ENCODE measurements at places on chromosomes 13 and 19.
A peak's percentile ranks its signal among the peaks of the same experiment; 100 is the strongest.

- no peak for DNase-seq
These were observed 10.2 kb downstream of the TNFAIP8L1 start for GRCh38 chr19:4649392-4650047.

DNA sequence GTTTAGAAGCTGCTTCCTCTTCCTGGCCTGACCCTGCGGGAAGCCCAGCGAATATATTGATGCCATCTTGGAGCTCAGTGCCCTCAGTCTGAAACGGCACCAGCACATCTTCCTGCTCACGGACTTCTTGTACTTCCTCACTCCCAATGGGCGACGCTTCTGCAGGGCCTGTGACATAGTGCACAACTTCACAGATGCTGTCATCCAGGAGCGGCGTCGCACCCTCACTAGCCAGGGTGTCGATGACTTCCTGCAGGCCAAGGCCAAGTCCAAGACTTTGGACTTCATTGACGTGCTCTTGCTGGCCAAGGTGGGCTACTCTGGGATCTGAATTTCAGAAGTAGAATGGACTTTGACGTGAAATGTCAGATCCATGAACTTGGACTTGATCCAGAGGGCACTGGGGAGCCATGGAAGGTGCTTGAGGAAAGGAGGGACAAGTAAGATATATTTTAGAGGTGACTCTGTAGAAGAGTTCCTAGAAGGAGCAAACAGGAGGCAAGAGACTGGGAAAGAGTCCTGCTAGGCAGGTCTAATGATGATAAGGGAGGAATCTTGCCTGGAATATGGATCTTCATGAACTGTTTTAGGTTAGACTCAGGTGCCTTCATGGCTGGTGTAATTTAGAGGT lies 38.4 kb upstream of the CYP4F8 start:
- no peak for DNase-seq

DNA sequence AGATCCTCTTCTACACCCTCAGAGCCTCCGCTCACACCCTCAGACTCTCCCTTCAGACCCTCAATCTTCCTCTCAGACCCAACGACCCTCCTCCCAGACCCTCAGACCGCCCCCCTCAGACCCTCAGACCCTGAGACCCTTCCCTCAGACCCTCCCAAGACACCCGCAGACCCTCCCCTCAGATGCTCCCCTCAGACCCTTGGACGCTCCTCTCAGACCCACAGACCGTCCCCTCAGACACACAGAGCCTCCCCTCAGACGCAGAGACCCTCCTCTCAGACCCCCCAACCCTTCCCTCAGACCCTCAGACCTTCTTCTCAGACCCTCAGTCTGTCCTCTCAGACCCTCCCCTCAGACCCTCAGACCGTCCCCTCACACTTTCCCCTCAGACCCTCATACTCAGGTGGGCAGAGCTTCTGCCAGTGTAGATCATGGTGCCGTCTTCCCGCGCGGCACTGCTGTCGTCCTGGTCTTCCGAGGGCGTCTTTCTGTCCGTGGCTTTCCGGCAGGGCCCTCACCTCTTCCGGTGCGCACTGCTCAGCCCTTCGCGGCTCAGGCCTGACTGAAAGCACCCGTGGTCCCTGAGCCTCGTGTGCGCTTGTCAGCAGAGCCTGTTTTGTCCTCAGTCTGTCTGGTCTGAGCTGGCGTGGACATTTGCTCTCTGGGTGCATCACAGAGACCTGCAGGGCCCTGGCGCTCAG lies 18.9 kb upstream of the TFDP1 start:
- DNase-seq: no peak

DNA sequence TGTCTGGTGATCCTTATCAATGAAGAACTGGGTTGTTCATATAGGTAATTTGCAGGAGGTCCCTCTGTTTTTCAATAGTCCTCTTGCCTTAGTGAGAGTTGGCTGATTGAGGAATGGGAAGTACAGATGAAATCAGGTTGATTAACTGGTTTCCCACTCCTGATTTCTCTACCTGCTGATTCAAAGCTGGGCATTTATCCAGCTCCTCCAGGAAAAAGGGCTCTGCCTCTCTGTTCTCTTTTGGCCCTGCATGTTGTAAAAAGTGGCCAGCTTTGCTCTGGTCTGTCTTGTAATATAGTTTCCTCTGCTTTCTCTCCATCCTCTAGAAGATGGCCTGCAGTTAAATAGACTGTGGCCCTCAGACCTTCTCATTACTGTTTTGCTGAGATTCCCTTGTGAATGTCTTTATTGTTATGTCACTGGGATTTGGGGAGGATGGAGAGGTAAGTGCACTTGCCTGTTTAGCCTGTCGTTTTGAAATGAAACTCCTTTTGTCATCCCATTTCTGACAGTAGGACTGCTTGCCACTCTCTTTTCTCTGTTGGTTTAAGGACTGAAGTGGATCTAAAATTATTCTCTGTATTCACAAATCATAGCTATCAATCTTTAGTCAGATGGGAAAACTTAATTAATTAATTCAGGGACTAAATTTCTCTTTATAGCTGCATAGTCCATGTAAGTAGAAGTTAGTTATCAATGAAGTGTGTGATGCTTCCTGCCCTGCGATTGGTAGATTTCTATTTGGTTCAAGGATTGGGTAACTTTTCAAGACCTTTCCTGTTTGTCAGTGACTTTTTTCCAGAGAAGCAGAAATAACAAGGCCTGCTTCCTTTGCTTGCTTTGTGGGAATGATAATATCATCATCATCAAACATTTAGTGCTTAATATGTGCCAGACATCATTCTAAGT lies 28.5 kb downstream of the GARRE1 start:
- DNase-seq: no peak

DNA sequence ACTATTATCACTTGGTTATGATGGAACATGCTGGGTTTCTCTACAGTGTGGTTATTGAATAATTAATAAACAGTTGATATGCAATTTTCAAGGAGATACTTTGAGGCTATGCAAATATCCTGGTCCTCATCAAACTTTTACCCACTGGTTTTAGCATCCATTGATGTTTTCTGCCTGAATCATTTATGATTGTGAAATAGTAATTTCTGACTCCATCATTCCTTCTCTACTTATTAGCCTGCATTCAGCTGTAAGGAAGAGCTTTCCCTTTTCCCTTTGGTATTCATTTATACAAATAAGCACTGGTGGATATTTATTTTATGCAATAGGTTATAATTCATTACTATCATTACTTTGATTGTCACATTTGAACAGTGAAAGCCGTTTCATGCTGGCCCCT lies 13.9 kb upstream of the DNAJC15 start:
- no peak for DNase-seq

GRCh38 chr19:14544977-14545715 lies 15.8 kb downstream of the TECR start:
- no peak for DNase-seq

GRCh38 chr13:40653527-40654318 lies 12.7 kb downstream of the FOXO1 start:
- no peak for DNase-seq

- DNase-seq: no peak
These were observed 10.2 kb downstream of the TSC22D1 start for GRCh38 chr13:44565881-44566280.

DNA sequence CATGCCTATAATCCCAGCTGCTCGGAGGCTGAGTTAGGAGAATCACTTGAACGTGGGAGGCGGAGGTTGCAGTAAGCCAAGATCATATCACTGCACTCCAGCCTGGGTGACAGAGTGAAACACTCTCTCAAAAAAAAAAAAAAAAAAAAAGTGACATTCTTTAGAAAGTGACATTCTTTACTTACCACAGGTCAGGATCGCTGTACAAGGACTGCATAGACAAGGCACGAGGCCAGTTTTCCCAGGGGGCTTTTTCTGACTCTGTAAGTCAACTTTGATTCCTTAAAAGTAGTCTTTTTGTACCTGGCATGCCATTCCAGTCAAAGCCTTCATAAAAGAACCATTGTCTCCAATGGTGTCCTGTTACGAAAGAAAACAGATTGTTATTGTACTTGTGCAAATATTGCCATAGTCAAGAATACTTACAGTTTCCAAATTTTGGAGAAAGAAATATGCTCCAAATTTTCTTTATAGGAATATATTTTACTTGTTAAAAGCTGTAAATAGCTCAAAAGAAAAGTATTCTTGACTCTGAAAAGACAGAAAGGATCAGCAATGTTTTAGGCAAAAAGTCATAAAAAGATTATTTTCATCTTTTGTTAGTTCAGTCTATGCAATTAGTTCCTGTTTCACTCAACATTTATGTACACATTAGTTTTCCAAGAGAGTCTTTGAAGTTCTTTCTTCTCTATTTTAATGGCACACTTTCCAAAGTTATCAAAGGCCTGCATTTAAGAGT lies 39.3 kb downstream of the CEACAM1 start:
- DNase-seq: no peak

GRCh38 chr13:50073340-50073739 lies 58.1 kb downstream of the KCNRG start:
- no peak for DNase-seq

- no peak for DNase-seq
These were observed 1.6 kb downstream of the KIR3DL1 start for GRCh38 chr19:54817670-54818536.

DNA sequence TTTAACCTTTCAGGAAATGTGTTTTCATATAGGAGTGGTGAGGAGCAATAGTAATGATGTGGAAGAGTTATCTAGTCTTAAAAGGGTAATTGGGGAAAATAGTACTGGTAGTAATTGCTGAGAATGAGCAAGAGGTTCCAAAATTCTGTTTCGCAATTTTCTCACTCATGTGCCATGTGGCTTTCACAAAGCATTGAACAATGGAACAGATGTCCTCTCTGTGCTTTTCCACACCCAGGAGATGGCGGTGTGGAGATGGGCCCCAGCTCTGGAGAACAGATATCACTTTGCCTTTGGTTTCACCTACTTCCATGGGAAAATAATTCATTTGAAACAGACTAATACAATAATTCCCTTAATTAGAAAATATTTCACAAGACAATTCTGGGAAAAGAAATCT lies 170.0 kb upstream of the SLC10A2 start:
- DNase-seq: no peak

GRCh38 chr19:42324655-42325307 lies 654 bp upstream of the MEGF8 start:
- no peak for DNase-seq

- DNase-seq: no peak
These were observed 3.0 kb downstream of the ABCA7 start for GRCh38 chr19:1042689-1043511.

DNA sequence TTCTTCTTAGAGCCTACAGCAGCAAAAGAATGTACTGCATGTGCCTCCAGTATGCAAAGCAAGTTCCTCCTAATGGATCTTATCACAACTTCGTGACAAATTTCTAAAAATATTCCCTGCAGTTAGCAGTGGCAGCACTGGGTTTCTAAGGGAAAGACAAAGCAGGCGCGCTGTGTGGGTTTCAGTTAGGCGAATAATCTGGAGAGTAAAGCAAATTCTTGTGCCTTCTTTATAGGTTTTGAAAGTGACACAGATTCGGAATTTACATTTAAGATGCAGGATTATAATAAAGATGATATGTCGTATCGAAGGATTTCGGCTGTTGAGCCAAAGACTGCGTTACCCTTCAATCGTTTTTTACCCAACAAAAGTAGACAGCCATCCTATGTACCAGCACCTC lies 167.9 kb downstream of the LMO7 start:
- DNase-seq: no peak

DNA sequence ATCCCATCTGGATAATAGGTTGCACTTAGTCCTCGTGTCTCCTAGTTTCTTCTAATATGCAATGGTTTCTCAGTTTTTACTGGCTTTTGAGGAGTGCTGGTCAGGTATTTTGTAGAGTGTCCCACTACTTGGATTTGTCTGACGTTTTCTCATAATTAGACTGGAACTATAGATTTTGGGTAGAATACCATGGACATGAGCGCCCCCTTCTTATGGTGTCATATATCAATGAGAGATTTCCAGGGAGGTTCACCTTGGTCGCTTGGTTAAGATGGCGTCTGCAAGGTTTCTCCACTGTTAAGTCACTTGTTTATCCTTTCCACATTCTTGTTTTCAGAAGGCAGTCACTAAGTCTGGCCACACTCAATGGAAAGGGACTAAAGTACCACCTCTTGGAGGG lies 6.7 kb downstream of the SOHLH2 start:
- DNase-seq: no peak

DNA sequence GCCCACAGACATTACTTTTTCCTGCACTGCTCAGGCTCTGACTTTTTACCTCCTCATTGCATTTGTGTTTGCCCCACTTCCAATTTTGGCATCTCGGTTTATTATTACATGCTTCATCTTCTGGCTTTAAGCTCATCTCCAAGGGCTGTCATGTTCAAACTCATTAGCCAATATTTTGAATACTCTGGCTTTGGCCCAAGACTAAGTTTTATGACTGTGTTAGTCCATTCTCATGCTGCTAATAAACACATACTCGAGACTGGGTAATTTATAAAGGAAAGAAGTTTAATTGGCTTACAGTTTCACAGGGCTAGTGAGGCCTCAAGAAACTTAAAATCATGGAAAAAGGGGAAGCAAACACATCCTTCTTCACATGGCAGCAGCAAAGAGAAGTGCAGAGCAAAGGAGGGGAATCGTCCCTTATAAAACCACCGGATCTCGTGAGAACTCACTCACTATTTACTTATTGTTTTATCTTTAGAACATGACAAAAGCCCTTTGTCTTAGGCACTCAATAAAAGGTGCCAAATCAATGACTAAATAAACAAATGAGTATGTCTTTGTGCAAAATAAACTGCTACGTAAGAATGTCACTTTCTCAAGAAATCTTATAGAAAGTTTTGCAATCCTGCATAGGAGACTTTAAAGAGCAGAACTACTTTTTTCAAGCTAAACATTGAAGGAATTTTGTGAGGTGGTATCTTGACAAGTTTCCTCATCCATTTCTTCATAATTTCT lies 233.4 kb upstream of the SPRY2 start:
- DNase-seq: no peak

DNA sequence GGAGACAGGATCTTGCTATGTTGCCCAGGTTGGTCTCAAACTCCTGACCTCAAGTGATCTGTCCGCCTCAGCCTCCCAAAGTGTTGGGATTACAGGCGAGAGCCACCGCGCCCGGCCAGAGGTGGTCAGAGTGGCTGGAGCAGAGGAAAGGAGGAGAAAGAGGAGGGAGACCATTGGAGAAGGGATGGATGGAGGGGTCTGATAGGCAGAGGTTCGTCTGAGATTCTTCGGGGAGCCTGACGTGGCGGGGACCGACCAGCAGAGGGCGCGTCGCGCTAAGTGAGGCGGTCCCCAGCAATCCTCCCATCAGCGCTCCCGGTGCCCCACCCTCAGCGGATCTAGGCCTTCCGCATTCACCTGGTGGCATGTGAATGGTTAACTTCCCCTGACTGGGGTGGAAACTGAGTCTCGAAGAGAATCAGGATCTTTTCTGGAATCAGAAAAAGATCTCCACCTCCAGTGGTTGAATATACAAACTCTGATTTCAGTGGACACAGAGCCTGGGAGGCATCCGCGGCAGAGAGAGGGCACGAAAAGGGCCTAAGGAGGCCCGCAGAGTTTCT lies 8.8 kb downstream of the GTPBP3 start:
- peak; percentile 91 for DNase-seq

Data from mesothelial cell of epicardium (in vitro differentiated cells).